HEK293T (cell line): ENCODE measurements at places on chromosomes 2 and 18.

DNA sequence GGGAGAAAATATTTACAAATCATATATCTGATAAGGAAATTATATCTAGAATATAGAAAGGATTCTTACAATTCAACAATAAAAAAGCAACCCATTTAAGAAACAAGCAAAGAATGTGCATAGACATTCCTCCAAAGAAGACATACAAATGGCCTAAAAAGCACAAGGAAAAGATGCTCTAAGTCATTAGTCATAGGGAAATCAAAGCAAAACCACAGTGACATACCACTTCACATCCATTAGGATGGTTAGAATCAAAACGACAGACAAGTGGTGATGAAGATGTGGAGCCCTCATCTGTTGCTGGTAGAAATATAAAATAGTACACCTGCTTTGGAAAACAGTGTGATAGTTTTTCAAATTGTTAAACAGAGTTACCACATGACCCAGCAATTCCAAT, 48.2 kb downstream of the MAPRE2 start:
- DNase-seq, result no peak

DNA sequence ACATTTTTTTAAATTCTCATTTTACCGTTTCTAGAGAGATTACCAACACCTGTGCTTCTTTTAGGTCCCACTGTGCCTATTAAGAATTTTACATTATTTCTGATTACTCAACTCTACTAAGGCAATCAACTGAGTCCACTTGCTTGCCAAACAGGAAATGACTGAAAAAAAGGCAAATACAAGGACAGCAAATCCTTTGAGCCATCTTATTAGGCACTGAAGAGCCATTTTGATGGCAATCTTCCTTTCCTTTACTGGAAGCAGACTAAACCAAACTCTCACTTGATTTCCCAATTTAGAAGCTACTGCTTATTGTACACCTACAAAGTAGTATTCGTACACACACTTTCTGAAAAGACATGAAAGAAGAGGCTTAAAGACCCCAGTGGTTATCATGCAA, 121.4 kb upstream of the COL3A1 start:
- DNase-seq, result no peak

DNA sequence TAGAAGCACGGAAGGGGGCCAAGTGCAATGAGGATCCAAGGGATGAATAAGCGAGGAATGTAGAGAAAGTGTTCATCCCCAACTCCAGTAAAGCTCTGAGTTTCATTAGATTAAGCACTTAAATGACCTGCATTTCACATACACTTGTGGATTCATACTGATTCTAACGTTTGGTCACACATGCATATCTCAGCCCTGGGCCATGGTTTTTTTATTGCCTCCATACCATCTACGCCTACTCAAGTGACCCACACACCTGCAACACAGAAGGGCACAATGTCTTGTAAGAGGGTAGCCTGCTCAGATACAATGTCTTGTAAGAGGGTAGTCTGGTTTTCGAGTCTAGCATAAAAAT, 566 bp upstream of the MRPS5 start:
- no peak for DNase-seq

- no peak for DNase-seq
These were observed 180.8 kb upstream of the RAB6C start for GRCh38 chr2:129798626-129799025.

- no peak for DNase-seq
These were observed 21.6 kb downstream of the CIB4 start for GRCh38 chr2:26619521-26619951.

DNA sequence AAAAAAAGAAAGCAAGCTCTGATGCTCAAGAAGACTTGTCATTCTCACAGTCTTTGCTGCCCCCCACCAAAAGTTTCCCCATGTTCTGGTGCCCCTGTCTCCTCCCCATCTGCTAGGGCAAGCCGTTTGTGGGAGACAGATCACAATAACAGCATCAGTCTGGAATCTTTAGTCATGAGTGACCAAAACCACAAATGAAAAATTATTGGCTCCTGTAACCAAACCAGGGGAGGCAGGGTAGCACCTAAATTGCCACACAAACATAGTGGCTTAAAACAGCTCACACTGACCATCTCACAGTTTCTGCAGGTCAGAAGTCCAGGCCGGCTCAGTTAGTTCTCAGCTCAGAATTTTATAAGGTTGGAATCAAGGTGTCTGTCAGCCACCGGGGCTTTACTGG, 9.1 kb upstream of the B3GNT7 start:
- no peak for DNase-seq

DNA sequence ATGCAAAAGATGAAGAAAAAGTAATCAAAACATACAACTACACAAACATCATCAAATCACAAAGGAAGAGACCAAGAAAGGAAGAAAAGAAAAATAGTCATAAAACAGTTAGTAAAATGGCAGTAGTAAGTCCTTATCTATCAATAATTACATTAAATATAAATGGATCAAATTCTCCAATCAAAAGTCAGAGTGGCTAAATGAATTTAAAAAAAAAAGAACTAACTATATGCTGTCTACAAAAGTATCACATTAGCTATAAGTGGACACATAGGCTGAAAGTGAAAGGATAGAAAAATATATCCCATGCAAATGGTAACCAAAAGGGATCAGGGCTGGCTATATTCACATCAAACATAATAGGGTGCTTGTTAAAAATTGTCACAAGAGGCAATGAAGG, 116.5 kb downstream of the NOL4 start:
- no peak for DNase-seq

DNA sequence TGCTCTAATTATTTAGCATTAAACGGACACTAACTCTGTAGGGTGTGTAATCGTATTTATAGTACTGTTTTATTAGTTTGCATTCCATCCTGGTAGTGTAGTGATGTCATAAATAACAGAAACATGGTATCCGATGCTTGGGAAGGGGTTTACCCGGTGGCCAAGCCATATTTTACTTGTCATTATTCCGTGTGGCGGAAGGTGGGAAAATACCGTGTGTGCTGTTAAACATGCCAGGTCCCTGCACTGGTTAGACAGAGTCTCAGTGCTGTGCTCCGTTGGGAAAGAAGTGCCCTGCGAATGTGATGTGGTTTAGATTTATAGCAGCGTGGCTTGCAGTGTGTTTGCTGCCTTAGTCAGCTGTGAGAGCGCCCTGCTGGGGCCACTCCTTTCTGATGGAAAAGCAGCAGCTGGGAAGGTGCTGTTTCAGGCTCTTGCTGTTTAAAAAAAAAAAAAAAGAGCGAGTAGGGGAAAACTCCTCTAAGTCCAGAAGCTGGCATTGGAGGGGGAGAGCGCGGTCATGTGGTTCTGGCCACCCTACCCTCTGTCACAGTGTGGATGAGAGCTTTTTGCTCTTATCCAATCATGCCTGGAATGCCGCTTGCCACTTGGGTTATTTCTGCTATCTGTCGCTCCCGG, 211.0 kb downstream of the NEDD4L start:
- DNase-seq, result peak; percentile 32

DNA sequence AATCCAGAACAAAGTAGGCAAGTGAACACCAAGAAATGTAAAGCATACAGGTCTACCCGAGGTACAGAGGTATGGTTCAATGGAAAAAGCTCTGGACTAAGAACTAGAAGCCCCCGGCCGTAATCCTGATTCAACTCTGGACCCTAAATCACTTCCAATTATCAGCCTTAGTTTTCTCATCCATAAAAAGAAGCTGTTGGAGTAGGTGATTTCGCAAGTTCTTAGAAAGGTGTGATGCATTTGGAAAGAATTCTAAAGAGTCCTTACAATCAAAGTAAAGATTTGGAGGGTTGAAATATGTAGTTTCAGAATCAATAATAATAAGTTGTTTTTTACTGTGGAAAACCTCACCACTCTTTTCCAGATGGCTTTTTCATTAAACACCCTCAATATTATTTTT, 622.1 kb upstream of the ID2 start:
- no peak for DNase-seq

DNA sequence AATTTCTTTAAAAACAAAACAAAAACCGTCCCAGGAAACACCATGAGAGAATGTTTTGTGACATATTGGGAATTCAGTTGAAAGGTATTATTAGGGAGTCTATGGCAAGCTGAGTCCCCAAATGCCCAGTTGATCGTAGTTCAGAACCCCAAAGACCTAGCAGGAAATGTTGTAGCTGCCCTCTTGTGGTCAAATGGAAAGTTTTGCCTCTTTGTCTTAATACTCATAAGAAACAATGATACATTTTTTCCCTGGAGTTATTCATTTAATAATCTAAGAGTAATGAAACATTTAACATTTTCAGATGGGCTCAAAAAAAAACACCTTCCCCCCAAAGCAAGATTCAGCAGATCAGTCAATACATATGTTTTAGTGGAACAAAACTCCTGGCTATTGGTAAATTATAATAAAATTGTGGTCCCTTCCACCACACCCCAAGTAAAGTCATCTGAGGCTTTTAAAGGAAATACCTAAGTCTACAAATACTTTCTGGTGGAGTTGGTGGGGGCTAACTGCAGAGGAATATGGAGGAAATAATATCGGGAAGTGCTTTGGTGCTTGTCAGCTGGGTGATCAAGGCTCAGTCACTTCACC, 37.8 kb upstream of the EFEMP1 start:
- DNase-seq, result peak; percentile 15

- DNase-seq, result no peak
These were observed 239.8 kb upstream of the MYT1L start for GRCh38 chr2:2570871-2571270.

DNA sequence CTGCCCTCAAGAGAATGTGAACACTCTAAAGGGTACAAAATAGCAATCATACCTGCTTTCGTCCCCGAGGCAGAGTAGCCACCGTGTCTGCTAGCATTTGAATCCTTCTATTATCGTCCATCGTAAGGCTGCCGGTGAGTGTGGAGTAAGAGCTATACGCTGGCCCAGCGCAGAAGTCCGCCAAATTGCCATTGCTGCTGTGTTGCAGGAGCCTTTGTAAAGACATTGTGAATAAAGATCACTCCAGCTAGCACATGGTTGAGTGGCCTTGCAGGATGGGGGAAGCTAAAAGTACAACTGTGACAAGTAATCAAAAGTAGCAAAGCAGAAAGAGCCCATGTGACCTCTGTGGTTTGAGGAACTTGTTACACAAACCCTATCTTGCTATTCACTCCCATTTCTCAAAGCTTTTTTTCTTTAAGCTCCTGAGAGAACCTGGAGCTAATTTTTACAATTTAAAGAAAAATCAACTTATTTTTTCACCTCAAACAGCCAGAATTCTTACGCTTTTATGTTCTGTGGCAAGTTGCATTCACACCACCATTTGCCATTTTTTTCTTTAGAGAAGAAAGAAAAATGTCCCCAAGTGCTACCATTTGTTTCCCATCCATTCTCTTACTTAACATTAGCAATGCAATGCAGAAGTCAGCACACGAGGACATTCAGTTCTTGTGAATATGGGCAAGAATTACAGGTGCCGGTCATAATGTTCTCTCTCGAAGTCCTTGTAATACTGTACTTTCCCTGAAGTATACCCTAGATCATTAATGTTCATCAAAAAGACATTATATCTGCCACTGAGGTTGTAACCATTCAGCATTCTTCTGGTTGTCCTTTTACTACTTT, at the start of gene CYTIP:
Gene CYTIP, minus strand, starts transcription at position 295 of the 846 bp plus-strand sequence. Its CDS starts 69 bp downstream, at position 226.
- no peak for DNase-seq

DNA sequence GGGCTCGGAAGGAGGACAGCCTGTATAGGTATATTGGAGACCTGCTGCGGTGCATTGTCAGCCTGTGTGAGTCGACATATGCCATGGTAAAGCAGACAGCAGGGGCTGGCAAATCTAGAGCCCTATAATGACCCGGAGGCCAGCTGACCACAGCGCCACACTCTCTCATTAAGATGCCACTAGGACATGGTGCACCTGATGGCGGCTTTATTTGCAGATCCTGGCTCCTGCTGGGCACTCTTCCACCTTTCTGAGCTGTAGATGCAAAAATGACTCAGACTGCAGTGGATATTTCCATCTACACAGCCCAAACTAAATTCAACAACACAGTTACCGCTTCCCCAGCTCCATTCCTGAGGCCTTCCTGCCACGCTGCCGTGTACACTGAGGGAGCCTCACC, 389.9 kb downstream of the TNS1 start:
- DNase-seq, result no peak

- DNase-seq, result no peak
These were observed 149.8 kb downstream of the CYP26B1 start for GRCh38 chr2:71997843-71998242.

DNA sequence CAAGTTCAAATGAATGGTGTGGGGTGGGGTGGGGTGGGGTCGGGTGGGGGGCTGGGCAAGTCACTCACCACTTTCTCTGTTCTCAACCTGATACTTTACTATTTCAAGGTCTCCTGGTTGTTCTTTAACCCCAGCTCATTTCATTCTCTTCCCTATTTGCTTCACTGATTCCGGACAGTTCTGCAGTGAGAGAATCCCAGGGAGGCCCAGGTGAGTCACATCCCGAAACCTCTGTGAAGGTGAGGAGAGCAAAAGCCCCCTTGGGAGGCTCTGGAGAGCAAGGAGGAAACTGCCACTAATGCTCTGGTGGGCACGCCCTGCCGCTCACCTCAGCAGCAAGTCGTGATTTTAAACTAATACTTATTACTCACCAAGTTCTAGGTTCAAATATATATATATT, 8.9 kb downstream of the EDAR start:
- DNase-seq, result no peak

GRCh38 chr2:42072349-42073118, 24.7 kb downstream of the PKDCC start:
- no peak for DNase-seq

DNA sequence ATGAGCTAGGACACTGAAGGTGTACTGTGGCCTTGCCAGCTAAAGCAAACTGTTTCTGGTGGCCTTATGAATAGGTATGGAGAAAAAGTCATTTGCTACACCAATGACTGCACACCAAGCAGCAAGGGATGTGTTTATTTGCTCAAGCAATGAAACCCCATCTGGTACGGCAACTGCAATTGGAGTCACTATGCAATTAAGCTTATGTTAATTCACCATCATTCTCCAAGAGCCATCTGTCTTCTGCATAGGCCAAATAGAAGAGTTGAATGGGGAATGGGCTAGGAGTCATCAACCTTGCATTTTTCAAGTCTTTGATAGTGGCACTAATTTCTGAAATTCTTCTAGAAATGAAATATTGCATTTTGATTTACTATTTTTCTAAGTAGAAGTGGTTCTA, 372.0 kb downstream of the KCNJ3 start:
- no peak for DNase-seq

DNA sequence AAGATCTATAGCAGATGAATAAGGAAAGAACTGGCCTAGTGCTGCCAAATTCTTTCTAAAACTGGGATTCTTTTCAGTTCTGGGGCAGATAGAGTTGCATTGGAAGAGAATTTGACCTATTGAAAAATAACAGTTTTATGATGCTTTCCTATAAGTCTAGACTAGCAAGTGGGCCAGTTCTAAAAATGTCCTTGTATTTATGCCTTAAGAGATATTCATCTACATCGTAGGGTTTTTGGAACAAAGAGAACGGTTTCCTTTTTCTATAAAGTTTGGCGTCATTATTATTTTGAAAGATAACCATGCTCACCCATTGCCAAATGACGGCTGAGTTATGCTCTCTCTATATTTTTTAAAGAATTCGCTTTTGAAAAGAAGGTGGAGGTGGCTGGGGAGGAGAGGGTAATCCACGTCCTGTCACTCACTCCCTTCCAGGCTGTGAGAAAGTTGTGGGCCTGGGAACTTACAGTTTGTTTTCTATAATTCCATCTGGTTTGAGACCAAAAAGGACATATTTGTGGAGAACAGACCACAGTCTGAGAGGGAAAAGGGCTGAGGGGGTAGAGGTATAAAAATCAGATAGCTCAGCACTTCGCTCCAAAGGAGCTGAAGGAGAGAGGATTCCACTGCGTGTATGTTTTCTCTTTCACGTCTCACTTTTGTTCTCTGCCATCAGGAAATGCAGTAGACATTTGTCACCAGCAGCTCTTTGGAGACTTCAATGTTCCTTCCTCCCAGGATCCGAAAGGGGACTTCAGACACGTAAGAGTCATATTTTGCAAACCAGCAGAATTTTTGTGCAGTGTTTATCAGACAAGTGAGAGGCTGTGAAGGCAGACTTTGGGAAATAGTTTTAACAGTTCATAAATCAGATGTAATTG, 281.9 kb upstream of the FN1 start:
- no peak for DNase-seq
